ENCODE measurements at places on chromosomes 12 and 14.

DNA sequence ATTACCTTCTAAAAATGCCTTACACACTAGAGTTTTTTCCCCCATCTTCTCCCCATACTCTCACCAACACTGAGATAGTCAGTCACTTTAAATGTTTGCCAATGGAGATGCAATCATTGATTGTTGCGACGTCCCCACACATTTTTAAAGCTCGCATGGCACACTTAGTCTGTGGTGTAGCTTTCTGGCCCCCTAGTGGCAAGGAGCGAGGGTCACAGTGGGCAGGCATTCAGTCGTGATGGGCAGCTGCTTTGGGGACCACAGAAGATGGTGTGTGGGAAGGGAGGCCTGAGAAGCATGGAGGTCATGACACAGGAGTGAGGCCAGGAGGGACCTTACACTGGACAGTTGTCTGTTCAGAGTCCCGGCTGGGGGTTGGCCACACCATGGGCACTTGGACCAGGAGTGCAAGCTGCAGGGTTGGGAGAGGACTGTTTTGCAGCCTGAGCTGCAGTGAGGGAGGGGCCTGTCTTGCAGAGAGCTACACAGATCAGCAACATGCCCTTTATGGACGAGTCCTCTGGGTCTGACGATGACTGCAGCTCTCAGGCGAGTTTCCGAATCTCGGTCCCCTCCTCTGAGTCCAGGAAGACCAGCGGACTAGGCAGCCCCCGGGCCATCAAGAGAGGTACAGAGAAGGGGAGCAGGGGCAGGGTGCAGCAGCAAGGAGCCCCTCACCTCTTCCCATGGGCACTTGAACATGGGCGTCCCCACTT is 28.6 kb downstream of the PIGH start:
- no peak for DNase-seq

- no peak for DNase-seq
Measured at GRCh38 chr14:81765651-81766275, 232.1 kb upstream of the SEL1L start.

DNA sequence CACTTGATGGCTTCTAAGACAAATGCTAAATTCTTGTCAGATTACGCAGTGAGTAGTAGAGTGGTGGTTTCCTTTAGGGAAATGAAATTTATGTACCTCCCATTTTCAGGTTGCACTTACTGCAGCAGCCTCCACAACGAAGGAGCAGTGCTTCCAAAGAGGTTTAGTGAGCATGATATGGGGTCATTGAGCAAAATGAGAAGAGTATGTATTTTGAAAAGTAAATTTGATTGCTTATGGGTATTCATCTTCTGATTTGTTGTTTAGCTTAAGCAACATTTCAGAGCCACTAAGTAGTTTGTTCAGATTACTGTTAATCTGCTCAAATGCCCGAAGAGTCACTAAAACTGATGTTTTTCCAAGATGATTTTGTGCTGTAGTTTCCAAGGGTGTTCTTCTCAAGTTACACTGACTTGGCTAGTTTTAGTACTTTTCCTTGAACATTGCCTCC is 493.6 kb downstream of the PCNX1 start:
- DNase-seq: no peak

DNA sequence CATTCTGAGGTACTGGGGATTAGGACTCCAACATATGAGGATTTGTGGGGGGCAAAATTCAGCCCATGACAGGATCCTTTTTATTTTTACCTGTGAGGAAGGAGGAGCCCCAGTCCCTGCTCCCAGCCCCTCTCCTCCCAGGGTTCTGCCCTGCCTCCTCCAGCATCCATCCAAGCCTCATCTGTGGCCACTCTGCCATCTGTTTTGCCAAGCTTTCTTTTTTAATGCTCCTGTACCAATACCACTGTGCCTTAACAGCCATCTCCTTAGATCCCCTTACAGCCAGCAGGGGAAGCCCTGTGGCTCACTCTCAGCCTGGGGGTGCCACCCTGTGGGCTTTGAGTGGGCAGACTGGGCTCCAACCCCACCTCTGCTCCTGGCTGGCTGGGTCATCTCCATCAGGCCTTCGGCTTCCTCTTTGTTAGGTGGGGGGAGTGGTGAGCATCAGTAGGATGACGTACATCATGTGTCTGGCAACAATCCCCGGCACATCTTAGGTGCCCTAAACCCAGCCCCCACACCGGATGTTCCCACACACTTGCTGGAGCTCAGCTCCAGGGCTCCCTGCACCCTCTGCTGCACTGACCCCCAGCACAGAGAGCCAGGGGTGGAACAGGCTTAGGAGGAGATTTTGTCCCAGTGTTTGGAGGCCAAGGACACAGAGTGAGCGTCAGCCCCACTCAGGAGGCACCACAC is 40.2 kb downstream of the CYP46A1 start:
- no peak for DNase-seq

GRCh38 chr14:90534091-90534837 is 137.4 kb downstream of the CALM1 start:
- DNase-seq: no peak

DNA sequence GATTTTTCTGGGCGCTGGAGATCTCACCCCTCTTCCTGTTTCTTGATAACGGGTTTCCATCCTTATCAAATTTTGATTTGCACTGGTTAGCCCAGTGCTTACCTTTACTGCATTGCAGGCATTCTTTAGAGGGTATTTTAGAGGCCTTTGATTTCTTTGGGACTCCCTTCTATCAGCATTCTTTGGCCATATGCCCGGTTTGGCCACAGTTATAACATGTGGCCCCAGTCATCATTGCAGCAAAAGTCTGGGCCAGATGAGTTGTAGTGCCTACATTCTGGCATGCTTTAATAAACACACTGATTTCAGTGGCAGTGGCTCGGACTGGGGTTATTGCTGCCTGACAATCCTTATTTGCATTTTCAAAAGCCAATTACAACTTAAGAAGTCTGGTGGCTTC is 82.3 kb downstream of the KCNMB4 start:
- no peak for DNase-seq

- DNase-seq: no peak
Measured at GRCh38 chr12:115320967-115321366, 637.0 kb upstream of the TBX3 start.

DNA sequence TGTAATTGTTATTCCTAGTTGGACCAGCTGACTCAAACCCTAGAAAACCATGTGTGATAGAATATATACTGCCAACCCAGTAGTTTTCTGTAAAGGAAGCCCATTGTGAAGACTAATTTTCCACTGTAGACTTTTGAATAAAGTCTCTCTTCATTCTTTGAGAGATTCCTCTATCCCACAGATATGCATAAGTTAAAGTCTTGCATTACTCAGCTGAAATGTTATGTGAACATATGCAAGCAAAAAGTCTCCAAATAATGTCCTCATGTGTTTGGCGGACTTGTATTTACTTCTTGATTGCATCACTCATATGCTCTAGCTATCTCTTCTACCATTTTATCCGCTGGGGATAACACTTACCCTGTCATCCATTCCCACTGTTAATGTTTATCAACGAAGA is 35.1 kb upstream of the OTOGL start:
- no peak for DNase-seq

DNA sequence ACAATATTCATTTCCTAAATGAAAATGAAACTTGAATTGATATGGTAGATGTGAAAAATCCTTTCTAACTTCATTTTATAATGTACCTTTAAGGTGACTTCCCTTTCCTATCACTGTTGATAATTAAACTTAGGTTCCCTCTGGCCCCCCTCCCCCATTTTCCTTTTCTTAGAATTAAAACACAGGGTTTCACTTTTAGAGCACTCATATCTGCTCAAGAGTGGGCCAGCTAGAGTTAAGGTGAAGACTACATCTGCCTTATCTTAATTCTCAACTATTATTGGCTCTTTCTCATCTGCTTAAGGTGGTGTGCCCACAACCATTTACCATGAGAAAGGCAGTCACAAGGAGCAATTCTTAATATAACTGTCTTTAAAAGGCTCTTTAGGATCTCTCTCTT is 49.7 kb downstream of the LIN52 start:
- DNase-seq: no peak

DNA sequence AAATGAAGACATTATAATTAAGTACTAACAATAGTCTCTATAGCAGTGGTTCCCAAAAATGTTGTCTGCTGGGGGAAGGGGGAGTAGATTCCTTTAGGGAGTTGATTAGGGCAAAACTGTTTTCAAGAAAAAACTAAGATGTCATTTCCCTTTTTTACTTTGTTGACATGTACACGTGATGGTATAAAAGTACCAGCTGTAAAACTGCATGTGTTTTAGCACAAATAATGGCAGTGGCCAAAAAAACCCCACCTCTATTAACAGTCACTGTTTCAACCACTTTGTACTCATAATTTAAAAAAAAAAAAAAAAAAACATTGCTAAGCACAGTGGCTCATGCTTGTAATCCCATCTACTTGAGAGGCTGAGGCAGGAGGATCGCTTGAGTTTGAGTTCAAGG is 61.7 kb downstream of the PPP1R12A start:
- no peak for DNase-seq

GRCh38 chr14:99195602-99196309 is 76.2 kb downstream of the BCL11B start:
- no peak for DNase-seq

- DNase-seq: no peak
Measured at GRCh38 chr12:41205070-41205709, 17.1 kb downstream of the PDZRN4 start.

- no peak for DNase-seq
Measured at GRCh38 chr14:104577426-104577825, 2.1 kb upstream of the C14orf180 start.

GRCh38 chr12:121713257-121713777 is 765 bp downstream of the TMEM120B start:
- no peak for DNase-seq

- no peak for DNase-seq
Measured at GRCh38 chr12:130744274-130744673, 28.2 kb upstream of the RIMBP2 start.

- no peak for DNase-seq
Measured at GRCh38 chr12:1382826-1383225, 211.6 kb downstream of the FBXL14 start.

- no peak for DNase-seq
Measured at GRCh38 chr14:32588448-32589320, 259.6 kb downstream of the AKAP6 start.

GRCh38 chr14:104037903-104038302 is 47.6 kb upstream of the ASPG start:
- no peak for DNase-seq

DNA sequence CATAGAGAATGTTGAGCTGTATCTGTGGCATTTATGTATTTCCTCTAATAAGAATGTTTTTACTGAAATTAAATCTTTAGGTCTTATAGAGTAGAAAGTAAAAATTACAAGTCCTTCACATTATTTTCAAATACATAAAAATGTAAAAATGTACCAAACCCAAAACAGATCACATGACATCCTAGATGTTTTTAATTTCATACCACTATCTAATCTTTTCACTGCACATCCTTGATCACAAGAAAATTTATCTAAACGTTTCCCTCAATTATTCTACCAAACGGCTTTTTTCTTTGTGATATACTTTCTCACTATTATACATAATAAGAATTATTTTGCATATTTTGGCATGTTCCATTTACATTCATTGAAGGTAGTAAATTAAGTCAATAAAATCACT is 18.3 kb downstream of the SGPP1 start:
- no peak for DNase-seq

DNA sequence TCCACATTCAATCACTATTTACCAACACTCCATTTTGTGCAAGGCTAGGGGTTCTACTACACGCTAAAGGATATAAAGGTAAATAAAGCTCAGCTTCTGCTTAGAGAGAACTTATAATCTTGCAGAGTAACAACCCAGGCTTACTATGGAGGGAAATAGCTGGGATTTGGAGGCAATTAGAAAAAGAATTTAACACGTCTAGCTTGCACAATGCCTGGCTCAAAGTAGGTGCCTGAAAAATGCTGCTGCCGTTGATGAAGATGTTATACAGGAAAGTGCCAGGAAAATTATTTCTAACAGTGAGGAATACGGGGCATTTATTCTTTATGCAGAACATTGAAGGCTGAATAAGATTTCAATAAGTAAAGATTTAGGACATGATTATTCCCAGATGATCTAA is 214.2 kb downstream of the KITLG start:
- DNase-seq: no peak

GRCh38 chr12:2486796-2487195 is 308.0 kb upstream of the FKBP4 start:
- no peak for DNase-seq

DNA sequence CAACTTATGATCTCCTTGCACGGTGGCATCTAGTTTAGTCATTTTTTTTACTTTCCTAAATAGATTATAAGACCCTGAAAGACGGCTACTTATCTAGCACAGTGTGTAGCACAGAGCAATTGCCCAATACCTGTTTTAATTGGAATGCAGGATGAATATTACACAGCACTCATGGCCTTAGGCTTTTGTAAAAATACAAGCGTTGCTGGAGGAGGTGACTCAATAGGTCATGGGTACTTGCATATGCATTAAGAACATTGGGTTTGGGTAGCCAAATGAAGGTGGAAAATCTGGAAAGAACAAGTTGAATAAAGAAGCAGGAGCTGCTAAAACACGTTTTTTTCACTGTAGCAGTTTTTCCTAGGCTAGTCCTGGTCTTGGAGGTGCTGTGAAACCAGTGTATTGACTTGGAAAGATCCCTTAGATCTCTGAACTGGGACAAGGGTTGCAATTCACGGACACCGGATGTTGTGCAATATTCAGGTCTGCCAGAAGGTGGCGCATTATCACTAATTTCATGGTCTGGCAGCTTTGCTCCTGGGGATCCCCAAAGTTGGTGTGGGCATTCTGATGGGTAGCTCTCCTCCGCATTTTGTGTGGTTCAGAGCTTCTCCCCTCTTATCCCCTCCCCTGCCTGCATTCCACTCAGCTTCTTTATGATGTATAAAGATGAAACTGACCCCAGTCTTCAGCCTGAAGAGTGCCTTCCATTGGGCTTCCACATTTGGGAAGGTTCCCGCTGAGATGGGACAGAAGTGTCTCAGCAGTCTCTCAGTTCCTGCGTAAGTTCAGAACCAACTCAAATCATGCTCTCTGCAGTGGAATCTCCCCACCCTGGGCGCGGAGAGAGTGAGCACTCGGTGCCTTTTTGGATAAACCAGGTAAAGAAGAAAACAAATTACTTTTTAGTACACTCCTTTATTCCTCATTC is 278.3 kb downstream of the NRXN3 start:
- no peak for DNase-seq

DNA sequence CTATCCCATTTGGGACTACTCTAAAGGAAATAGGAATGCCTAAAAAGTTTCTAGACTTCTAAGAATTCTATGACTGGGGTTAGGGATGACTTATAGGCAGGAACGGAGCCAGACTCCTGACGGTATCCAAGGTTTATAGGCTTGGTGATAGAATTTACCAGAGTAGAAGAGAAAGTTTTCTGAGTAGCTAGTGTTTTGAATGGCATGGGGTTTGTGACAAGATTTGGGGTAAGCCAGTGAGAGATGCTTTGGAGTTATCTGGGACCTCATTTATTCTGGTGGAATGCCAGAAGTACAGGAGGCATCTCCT is 444.6 kb downstream of the RAD51B start:
- DNase-seq: no peak

GRCh38 chr14:50837271-50837670 is 6.3 kb upstream of the NIN start:
- DNase-seq: no peak

- DNase-seq: no peak
Measured at GRCh38 chr12:52171950-52172512, 19.8 kb downstream of the KRT80 start.

Measured in cerebellar nuclear complex (tissue), 1 donor.